AG09319 (cell line): ENCODE measurements at places on chromosomes 2 and 18.
A peak's percentile ranks its signal among the peaks of the same experiment; 100 is the strongest.

GRCh38 chr2:159380685-159381239, 94.3 kb upstream of the WDSUB1 start:
- DNase-seq: no peak

GRCh38 chr2:237244976-237245646, 159.4 kb downstream of the COPS8 start:
- peak; percentile 89 for DNase-seq

DNA sequence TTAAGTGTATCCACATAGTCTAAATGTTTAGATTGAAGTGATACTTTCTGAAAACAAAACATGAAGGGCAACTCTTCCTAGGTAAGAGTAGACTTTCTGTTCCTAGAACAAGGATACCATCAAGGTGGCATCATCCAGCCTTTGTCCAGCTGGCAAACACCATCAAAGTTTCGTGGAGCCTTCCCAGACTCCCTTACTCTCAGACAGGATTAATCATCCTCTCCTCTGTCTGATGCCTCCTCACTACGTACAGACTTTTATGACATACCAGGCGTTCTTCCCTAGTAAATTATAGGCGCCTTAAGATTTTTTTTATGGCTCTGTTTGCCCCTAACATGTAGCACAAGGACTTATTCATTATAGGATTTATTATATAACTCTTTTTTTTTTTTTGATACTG, 29.4 kb upstream of the ASNSD1 start:
- no peak for DNase-seq

DNA sequence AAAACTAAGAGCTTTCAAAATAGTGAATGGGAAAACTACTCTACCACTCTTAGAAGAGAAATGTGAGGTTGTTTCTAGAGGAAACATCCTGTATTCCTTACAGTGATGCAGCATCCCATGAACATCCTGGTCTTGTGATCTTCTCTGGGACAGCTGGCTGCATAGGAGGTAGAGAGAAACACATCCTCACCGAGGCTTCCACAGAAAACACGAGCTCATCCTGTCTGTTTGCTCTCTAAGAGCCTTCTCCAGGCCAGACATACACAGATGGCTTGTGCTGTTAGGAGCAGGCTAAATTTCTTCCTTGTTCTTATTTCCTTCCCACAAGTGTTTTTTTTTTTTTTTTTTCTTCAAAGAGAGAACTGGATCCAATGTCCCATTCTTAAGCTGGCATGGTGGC, 14.7 kb upstream of the FZD7 start:
- DNase-seq: no peak
